ENCODE measurements at places on chromosomes 11 and 22. TPM values are rescaled to one million over a fixed set of nuclear protein-coding genes. Genes with fewer than 3 reads are reported as not detected.

MS4A3 gene
- not detected for total RNA-seq

CHRM1 gene
- total RNA-seq = not detected

APOA4 gene
- total RNA-seq = not detected

LMNTD2 gene
- total RNA-seq = 1.3 TPM

SYCE3 gene
- total RNA-seq = 1.3 TPM

TSGA10IP gene
- not detected for total RNA-seq

- no peak for DNase-seq
Observed at GRCh38 chr11:75507571-75507970, 18.2 kb downstream of the GDPD5 start.

- no peak for DNase-seq
Observed at GRCh38 chr11:57801183-57801485, 39.5 kb downstream of the CTNND1 start.

- no peak for DNase-seq
Observed at GRCh38 chr11:9396752-9397151, 12.3 kb downstream of the IPO7 start.

DNA sequence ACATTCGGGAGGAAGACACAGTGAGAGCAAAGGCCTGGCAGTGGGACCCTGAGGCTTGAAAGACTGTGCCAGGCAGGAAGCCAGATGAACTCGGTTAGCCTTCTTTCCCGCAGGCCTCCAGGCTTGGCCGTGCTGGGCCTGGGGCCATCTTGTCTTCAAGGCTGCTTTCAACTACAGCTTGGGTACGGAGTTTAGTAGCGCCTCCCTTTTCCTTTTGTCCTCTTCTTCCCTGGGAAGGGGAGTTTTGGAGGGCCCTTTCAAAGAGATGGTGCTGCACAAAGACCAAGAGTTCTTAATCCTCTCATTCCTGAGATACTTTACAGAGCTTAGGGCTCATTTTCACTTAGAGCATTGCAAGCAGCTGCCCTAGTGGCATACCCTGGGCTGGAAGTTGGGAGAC, 87.5 kb downstream of the TP53I11 start:
- DNase-seq = no peak

- DNase-seq = no peak
Observed at GRCh38 chr11:86070142-86071056, 1.5 kb upstream of the PICALM start.

DNA sequence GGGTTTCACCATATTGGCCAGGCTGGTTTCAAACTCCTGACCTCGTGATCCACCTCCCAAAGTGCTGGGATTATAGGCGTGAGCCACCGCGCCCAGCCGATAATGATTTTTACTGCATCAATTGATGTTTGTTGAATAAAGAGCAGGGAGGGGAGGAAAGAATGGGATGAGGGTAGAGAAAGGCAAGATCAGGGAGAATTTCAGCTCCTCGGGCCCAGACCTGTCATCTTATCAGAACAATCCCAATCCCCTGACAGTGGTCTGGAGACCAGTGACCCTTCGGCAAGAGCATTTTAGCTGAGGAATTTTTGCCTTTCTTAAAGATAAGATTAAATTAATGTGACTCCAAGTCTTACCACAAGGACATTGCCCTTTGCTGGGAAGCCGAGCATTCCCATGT, 15.0 kb upstream of the ANO1 start:
- no peak for DNase-seq

DNA sequence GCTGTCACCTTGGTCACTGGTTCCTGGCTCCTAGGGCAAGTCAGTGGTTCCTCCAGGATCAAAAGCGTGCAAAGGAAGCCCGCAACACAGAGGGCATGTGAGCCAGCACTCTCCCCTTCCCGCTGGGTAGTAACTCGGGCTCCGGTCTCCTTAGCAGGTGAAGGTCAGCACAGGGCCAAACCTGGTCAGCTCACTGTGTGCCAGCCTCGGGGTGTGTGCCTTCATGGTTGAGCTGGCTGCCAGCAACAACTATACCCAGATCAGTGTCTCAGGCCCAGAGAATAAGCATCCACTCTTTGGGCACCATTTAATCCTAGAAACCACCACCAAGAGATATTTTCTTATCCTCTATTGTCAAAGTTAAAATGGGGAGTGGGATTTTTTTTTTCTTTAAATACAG, 16.1 kb upstream of the CCDC86 start:
- DNase-seq = no peak

DNA sequence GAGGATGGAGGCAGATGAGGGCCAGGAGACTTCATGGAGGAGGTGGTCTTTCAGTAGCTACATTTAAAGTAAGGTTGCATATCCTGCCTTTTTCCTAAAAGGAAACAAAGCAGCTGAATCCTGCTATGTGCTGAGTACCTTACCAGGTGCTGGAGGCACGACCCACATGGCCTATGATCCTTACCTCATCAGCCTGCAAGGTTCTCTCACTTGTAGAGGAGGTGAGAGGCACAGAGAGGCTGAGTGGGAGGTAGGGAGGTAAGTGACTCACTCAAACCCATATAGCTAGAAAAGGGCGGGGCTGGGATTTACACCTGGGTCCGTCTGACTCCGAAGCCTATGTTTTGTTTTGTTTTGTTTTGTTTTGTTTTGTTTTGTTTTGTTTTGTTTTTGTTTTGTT, 75.8 kb downstream of the BUD13 start:
- no peak for DNase-seq

DNA sequence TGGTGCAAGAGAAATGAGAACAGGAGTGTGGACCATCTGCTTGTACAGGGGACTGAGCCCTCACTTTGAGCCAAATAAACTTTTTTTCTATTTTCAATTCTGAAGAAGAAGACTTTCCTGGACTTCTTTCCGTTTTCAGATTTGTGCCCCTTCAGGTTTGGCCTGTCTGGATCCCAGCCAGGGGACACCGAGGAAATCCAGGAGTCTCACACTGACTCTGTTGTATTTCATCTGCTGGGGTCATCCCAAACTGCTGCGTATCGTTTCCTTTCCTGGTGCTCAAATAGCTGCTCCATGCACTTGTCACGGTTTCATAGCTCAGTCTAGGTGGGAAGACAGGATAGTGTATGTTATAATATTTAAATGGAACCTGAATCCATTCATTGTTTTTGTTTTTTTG, 51.7 kb downstream of the GGTLC2 start:
- no peak for DNase-seq

DNA sequence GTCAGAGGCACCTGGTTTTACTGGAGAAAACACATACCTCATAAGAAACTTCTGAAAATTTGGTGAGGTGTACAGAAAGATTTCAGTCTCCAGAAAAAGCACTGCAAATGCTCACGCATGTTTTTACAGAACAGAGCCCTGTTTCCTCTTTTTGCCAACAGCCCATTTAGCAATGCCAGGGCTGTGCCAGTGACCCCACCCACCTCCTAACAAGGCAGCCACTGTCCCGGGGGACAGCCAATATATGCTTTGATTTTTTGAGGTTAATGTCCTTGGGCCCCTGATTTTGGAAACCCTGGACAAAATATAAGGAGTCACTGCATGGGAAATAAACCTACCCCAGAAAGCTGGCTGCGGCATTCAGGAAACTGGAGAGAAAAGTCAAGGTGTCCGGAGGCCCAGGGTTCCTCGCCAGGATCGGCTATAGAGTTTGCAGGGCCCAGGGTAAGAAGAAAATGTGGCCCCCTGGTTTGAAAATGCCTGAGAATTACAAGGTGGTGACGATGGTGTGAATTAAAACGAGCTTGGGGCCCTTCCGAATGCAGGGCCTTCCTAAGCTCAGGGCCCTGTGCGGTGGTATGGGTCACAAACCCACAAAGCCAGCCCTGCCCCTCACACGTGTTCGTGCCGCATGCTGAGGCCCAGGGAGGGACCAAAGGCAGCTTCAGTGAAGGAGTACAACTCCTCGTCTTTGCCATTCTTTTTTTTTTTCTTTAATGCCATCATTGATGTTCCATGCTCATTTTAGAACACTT, 71.1 kb upstream of the WNT7B start:
- DNase-seq = no peak

GRCh38 chr11:128520888-128521681, 66.3 kb downstream of the ETS1 start:
- DNase-seq = no peak

All from activated naive CD8-positive, alpha-beta T cell treated with anti-CD3 and anti-CD28 coated beads for 36 hours (primary cell).